IPS DF 6.9 (cell line): ENCODE measurements at places on chromosomes 4 and X.

DNA sequence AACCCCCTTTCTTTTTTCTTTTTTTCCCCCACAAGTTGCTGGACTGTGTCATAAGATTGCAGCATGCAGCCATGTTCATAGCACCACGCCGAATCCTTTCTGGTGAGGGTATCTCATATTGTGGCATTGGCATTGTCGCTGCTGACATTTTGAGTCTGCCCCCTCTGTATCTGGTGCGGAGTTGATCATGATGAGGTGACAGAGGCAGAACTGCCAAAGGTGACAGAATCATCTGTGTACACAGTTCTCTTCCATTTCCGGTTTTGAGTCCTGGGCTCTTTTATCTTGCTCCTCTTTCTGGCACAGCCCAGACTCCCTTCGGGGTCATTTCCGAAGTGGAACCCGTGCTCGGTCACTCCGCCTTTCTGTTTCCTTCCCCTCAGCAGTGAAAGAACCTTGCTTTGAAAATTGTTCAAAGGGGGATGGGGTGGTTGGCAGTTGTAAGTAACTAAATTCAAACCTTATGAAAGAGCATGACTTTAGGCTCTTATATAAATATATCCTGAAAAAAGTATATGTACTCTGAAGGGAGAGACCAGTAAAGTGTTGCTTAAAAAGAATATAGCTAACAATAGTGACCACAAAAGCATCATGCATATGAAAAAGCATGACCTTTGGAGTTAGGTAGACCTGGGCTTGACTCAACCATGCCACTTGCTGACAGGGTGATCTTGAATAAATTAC lies 55.0 kb upstream of the BMP2K start:
- H3K27me3 ChIP-seq: no peaks in the 10 kb centered on the region
- no peak for DNase-seq
- H3K27ac ChIP-seq: no peak overlapping the region
- H3K4me3 ChIP-seq: no peak overlapping the region

GRCh38 chrX:30835373-30835772 lies 53.7 kb downstream of the TAB3 start:
- H3K27me3 ChIP-seq: no peaks in the 10 kb centered on the region
- no peaks in the 10 kb centered on the region for H3K4me1 ChIP-seq
- no peaks in the 10 kb centered on the region for H3K36me3 ChIP-seq

- no peak overlapping the region for H3K27ac ChIP-seq
- no peaks in the 10 kb centered on the region for H3K36me3 ChIP-seq
- no peak for DNase-seq
- no peak overlapping the region for H3K4me3 ChIP-seq
- H3K27me3 ChIP-seq: no peaks in the 10 kb centered on the region
These were observed 4.1 kb upstream of the CSF2RA start for GRCh38 chrX:1264556-1264955.

- DNase-seq: no peak
- no peak overlapping the region for H3K27ac ChIP-seq
- H3K36me3 ChIP-seq: no peaks in the 10 kb centered on the region
- H3K27me3 ChIP-seq: no peaks in the 10 kb centered on the region
These were observed 23.6 kb downstream of the CA5B start for GRCh38 chrX:15761564-15762191.

GRCh38 chr4:139567159-139567870 lies 11.3 kb upstream of the SETD7 start:
- no peak for DNase-seq
- no peaks in the 10 kb centered on the region for H3K36me3 ChIP-seq
- H3K27ac ChIP-seq: no peak overlapping the region

- H3K27me3 ChIP-seq: no peaks in the 10 kb centered on the region
- no peak overlapping the region for H3K27ac ChIP-seq
- no peaks in the 10 kb centered on the region for H3K4me1 ChIP-seq
- DNase-seq: no peak
These were observed 264.9 kb upstream of the PRPS2 start for GRCh38 chrX:12526306-12526705.

- no peaks in the 10 kb centered on the region for H3K27me3 ChIP-seq
- H3K4me1 ChIP-seq: no peaks in the 10 kb centered on the region
- H3K36me3 ChIP-seq: no peaks in the 10 kb centered on the region
These were observed 13.6 kb downstream of the DDX53 start for GRCh38 chrX:23013366-23013765.

DNA sequence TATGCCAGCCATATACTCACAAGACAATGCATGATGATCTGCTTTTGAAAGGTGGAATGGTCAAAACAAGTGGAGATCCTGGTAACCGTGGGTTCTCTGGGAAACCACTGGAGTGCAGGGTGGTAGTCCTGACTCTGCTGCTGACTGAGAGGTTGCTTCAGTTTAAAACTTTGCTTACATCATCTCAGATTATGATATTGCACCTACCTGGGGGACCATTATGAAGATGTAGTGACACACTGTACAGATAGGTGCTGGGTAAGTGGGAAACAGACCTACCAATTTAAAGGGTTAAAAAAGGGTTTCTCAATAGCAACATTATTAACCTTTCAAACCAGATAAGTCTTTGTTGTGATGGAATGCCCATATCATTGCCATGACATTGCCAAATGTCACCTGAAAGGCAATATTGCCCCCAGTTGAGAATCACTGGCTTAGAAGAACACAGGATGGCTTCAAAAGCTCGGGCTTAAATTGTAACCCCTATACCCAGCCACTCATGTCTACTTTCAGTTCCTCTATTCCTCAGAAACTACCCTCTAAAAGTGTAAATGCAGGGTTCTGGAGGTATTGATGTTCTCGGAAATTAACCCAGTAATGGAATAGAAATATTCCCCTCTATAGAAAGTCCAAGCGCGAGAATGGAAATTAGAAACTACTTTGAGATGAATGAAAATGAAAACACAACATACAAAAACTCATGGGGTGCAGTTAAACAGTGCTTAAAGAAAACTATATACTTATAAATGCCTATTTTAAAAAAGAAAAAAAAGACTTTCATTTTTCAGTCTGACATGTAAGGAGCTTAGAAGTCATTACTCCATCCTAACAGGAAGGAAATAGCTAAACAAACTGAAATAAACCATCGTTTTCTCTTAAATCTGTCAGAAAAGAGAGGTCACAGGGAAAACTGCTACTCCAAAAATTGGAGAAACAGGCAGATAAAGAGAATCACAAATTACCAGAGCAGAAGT lies 65.8 kb downstream of the ARHGEF6 start:
- no peak for DNase-seq
- no peaks in the 10 kb centered on the region for H3K36me3 ChIP-seq
- H3K4me1 ChIP-seq: no peaks in the 10 kb centered on the region
- no peaks in the 10 kb centered on the region for H3K27me3 ChIP-seq
- no peak overlapping the region for H3K27ac ChIP-seq

GRCh38 chr4:127352220-127353113 lies 280.3 kb upstream of the INTU start:
- H3K4me3 ChIP-seq: no peak overlapping the region
- DNase-seq: peak; percentile 9
- H3K27ac ChIP-seq: no peak overlapping the region
- no peaks in the 10 kb centered on the region for H3K27me3 ChIP-seq
- H3K4me1 ChIP-seq: no peaks in the 10 kb centered on the region

- no peak overlapping the region for H3K4me3 ChIP-seq
- no peaks in the 10 kb centered on the region for H3K27me3 ChIP-seq
- DNase-seq: no peak
- no peak overlapping the region for H3K27ac ChIP-seq
- H3K36me3 ChIP-seq: no peaks in the 10 kb centered on the region
These were observed 373.1 kb upstream of the LCORL start for GRCh38 chr4:18394656-18395055.

- H3K27me3 ChIP-seq: no peaks in the 10 kb centered on the region
- no peak for DNase-seq
- no peaks in the 10 kb centered on the region for H3K4me1 ChIP-seq
- no peaks in the 10 kb centered on the region for H3K36me3 ChIP-seq
These were observed 16.7 kb upstream of the ANKRD17 start for GRCh38 chr4:73275318-73275654.

DNA sequence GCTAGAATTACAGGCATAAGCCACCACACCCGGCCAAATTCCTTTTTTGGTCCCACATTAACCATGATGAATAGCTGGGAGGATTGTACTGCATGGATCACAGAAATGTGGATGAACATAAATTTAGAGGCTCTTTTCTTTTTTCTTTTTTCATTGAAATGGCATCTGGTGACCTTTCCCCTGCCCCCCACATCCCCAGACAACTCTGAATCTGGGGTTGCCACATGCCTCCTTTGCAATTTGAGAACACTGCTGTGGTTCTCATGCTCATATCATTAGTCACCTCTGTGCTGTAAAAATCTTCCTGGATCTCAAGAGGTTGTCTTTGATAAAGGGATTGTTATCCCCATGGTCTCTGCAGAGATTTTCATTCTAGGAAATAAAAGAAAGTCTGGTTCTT lies 22.8 kb upstream of the FMR1NB start:
- no peaks in the 10 kb centered on the region for H3K4me1 ChIP-seq
- H3K36me3 ChIP-seq: no peaks in the 10 kb centered on the region
- no peak overlapping the region for H3K4me3 ChIP-seq
- no peak overlapping the region for H3K27ac ChIP-seq
- DNase-seq: no peak
- H3K27me3 ChIP-seq: no peaks in the 10 kb centered on the region

- H3K4me3 ChIP-seq: no peak overlapping the region
- no peak for DNase-seq
- no peaks in the 10 kb centered on the region for H3K4me1 ChIP-seq
- no peak overlapping the region for H3K27ac ChIP-seq
- no peaks in the 10 kb centered on the region for H3K27me3 ChIP-seq
These were observed 206.8 kb upstream of the HAND2 start for GRCh38 chr4:173736840-173737239.

GRCh38 chr4:151248519-151248918 lies 28.4 kb upstream of the PRSS48 start:
- H3K4me3 ChIP-seq: no peak overlapping the region
- no peaks in the 10 kb centered on the region for H3K27me3 ChIP-seq
- no peaks in the 10 kb centered on the region for H3K36me3 ChIP-seq

DNA sequence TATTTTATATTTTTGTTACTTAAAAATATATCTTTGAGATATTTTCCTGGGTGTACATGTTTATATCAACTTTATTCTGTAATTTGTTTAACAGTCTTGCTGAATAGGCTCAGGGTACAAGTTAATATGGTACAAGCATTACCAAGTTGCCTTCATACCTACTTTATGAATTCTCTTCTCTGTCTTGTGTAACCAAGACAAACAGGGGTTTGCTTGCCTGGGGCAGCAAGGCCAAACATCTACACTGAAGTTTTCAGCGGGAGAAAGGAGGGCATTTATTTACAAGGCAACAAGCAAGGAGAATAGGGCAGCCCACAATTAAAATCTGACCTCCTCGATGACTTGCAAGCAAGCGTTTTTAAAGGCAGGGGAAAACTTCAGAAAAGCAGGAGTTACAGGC lies 24.2 kb downstream of the PPP4R3C start:
- H3K27ac ChIP-seq: no peak overlapping the region
- no peaks in the 10 kb centered on the region for H3K36me3 ChIP-seq
- no peaks in the 10 kb centered on the region for H3K4me1 ChIP-seq

DNA sequence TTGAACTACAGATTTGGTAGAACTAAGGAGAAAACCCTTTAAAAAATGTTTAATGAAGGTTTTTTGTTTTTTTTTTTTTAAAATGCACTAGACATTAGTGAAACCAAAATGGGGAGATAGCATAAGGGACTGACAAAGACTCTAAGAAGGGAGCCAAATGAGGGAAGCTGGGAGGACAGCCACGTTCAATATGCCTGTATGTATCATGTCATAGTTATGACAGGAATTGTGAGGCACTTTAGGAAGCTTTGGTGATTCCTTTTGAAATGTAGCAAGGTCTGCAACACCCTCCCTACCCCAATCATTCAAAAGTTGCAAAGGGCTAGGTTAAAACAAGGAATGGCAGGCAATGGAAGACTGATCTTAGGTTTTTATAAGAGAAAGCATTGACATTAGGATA lies 526.0 kb downstream of the TLL1 start:
- no peak for DNase-seq
- no peak overlapping the region for H3K4me3 ChIP-seq
- no peaks in the 10 kb centered on the region for H3K27me3 ChIP-seq
- H3K4me1 ChIP-seq: no peaks in the 10 kb centered on the region
- H3K27ac ChIP-seq: no peak overlapping the region

DNA sequence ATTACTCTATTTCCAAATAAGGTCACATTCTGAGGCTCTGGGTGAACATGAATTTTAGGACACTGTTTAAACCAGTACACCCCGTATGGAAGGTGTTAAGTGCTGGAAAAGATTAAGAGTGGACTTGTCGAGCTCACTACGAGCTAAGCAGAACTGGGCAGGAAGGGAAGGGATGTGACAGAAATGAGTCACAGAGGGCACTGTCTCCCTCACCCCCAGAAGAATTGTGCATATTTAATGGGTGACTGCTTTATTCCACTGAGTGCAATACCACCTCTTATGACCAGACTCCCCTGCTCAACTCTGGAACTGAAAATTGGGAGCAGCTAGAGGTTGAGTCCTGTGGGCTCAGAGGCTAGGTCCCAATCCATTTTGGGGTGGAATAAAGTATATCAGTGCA lies 187.4 kb upstream of the RPS6KA3 start:
- no peaks in the 10 kb centered on the region for H3K36me3 ChIP-seq
- no peaks in the 10 kb centered on the region for H3K4me1 ChIP-seq
- no peak for DNase-seq
- no peak overlapping the region for H3K4me3 ChIP-seq
- H3K27me3 ChIP-seq: no peaks in the 10 kb centered on the region
- H3K27ac ChIP-seq: no peak overlapping the region

DNA sequence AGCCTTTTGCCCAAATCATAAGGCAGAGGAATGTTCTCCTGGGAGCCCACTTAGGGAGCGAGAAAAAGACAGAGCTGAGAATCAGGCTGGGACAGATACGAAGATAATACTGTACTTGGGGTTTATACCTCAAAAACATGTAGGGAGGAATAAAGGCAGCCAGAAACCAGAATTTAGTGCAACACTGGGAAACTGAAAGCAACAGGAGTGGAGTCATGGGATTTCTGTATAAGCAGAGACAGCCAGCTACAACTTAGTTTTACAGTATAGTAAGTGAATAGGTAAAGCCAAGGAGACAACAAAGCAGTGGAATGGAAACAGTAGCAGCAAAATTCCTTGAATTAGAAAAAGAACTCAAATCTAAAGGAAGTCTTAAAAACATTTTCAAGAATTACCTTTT lies 413.2 kb downstream of the FAT4 start:
- DNase-seq: no peak
- H3K4me3 ChIP-seq: no peak overlapping the region
- no peaks in the 10 kb centered on the region for H3K27me3 ChIP-seq
- no peak overlapping the region for H3K27ac ChIP-seq

DNA sequence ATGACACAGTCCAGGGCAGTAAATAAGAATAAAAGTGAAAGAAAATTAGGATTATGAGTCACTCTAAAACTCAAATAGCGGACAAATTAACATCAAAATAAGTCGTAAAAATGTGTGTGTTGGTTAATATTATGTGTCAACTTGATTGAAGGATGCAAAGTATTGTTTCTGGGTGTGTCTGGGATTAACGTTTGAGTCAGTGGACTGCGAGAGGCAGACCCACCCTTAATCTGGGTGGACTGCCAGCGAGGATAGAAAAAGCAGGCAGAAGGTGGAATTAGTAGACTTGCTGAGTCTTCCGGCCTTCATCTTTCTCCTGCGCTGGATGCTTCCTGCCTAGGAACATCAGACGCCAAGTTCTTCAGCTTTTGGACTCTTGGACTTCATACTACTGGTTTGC lies 324.3 kb upstream of the PCDH10 start:
- no peaks in the 10 kb centered on the region for H3K36me3 ChIP-seq
- H3K27me3 ChIP-seq: no peaks in the 10 kb centered on the region
- DNase-seq: no peak
- no peak overlapping the region for H3K4me3 ChIP-seq
- no peaks in the 10 kb centered on the region for H3K4me1 ChIP-seq
- H3K27ac ChIP-seq: no peak overlapping the region
